ENCODE measurements at places on chromosomes 11 and 22. TPM values are rescaled to one million over a fixed set of nuclear protein-coding genes. Genes with fewer than 3 reads are reported as not detected.

- H3K27ac ChIP-seq, result no peak overlapping the region
- no peaks in the 10 kb centered on the region for H3K27me3 ChIP-seq
- H3K36me3 ChIP-seq, result no peaks in the 10 kb centered on the region
- no peak for DNase-seq
Observed at GRCh38 chr11:38131535-38131934, 1533.5 kb upstream of the RAG2 start.

Gene BACE1
- total RNA-seq, result 2.9 TPM

DNA sequence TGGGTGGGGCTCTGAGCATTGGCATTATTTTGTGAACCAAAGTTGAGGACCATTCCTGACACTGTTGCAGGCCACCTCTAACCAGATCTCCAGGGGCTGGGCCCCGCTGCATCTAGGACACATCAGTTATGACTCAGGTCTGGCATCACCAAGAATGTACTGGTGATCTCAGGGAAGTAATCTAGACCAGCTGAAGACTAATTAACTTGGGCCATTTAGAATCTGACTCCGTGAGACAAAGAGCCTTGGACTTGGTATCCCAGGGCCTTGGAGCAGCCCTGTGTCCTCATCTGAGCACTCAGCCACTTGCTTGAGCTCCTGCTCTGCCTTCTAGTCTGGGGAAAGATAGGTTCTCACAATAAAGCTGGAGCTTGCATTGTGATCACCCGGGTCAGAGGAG lies 200.6 kb downstream of the KIRREL3 start:
- no peak for DNase-seq
- H3K4me1 ChIP-seq, result no peaks in the 10 kb centered on the region
- H3K36me3 ChIP-seq, result no peaks in the 10 kb centered on the region
- no peak overlapping the region for H3K4me3 ChIP-seq

DNA sequence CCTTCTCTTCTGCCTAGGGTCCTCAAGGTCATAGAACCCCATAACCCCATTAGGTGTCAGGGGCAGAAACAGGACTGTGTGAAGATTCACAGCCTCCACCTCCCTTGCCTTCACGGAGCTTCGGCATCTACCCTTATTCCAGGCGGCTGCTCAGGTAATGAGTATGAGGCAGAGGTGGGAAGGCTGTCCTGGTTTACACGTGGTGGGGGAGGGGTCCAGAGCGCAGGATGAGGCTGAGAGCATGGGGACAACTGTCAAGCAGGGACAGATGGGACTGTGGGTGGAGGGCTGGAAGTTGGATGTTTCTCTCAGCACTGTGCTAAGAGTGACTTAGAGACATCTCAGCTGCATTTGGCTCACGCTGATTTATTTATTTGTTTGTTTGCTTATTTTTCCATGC lies 4.3 kb upstream of the RAD9A start:
- DNase-seq, result no peak
- H3K27ac ChIP-seq, result no peak overlapping the region
- peaks cover 5% of the 10 kb centered on the region for H3K27me3 ChIP-seq
- no peak overlapping the region for H3K4me3 ChIP-seq

Gene KDM4E
- not detected for total RNA-seq

- H3K36me3 ChIP-seq, result no peaks in the 10 kb centered on the region
- no peak overlapping the region for H3K4me3 ChIP-seq
- DNase-seq, result no peak
- no peaks in the 10 kb centered on the region for H3K27me3 ChIP-seq
- peaks cover 24% of the 10 kb centered on the region for H3K4me1 ChIP-seq
- H3K27ac ChIP-seq, result no peak overlapping the region
Observed at GRCh38 chr11:114396916-114397315, 3.4 kb downstream of the C11orf71 start.

DNA sequence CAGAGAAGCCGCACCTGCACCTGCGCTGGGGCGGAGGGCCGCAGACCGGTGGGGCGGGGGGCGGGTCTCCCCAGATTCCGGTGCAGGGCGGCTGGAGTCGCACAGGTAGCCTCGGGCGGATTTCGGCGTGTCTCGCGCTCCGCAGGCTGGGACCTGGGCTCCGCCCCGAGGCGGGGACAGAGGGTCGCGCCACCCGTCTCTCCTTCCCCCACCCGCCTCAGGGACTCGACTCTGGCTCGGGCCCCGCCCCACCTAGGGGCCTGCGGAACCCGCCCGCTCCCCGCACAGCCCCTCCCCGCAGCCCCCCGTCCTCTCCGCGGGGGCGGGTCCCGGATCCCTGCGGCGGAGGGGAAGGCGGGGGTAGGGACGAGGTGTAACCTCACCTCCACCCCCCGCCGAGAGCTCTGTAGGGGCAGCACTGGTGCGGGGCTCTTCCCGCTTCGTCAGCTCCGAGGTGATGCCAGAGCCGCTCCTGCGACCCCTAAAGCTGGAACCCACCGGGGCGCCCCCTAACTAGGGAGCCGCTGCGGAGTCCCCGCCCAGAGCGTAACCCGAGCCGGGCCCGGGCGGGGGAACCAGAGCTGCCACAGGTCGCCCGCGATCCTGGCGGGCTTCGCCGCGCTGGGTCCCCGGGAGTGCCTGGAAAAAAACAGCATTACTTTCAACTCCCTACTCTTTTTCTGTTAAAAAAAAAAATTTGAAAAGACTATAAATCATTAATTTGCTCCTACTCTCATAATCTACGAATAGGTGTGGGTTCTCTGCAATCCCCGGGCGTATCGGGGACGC lies at the start of gene SLC29A2:
Gene SLC29A2 (minus strand): TSS at position 134 of the 789 bp plus-strand sequence. CDS start 169 bp downstream, outside the sequence.
- H3K27me3 ChIP-seq, result no peaks in the 10 kb centered on the region
- no peaks in the 10 kb centered on the region for H3K36me3 ChIP-seq
- peak within 1 kb of the TSS; percentile 66 for H3K4me3 ChIP-seq
- H3K27ac ChIP-seq, result peak within 1 kb of the TSS; percentile 72
- peak; percentile 68 for DNase-seq
- H3K4me1 ChIP-seq, result peaks cover 7% of the 10 kb centered on the region

Gene CSNK2A3
- 2.6 TPM for total RNA-seq

GRCh38 chr22:31144223-31144622 lies 3.9 kb upstream of the PLA2G3 start:
- no peak overlapping the region for H3K4me3 ChIP-seq
- no peaks in the 10 kb centered on the region for H3K36me3 ChIP-seq
- DNase-seq, result no peak
- no peaks in the 10 kb centered on the region for H3K4me1 ChIP-seq
- H3K27ac ChIP-seq, result no peak overlapping the region

GRCh38 chr11:6345366-6345765 lies 25.1 kb upstream of the CAVIN3 start:
- no peaks in the 10 kb centered on the region for H3K27me3 ChIP-seq
- H3K36me3 ChIP-seq, result no peaks in the 10 kb centered on the region
- no peak overlapping the region for H3K27ac ChIP-seq
- no peak overlapping the region for H3K4me3 ChIP-seq
- DNase-seq, result no peak

Gene OR5T2
- not detected for total RNA-seq

GRCh38 chr22:45879552-45879949 lies 97.4 kb downstream of the WNT7B start:
- peaks cover 7% of the 10 kb centered on the region for H3K27me3 ChIP-seq
- H3K4me1 ChIP-seq, result no peaks in the 10 kb centered on the region
- H3K27ac ChIP-seq, result no peak overlapping the region
- DNase-seq, result no peak
- no peak overlapping the region for H3K4me3 ChIP-seq
- no peaks in the 10 kb centered on the region for H3K36me3 ChIP-seq

Gene HTR3A
- total RNA-seq, result not detected

DNA sequence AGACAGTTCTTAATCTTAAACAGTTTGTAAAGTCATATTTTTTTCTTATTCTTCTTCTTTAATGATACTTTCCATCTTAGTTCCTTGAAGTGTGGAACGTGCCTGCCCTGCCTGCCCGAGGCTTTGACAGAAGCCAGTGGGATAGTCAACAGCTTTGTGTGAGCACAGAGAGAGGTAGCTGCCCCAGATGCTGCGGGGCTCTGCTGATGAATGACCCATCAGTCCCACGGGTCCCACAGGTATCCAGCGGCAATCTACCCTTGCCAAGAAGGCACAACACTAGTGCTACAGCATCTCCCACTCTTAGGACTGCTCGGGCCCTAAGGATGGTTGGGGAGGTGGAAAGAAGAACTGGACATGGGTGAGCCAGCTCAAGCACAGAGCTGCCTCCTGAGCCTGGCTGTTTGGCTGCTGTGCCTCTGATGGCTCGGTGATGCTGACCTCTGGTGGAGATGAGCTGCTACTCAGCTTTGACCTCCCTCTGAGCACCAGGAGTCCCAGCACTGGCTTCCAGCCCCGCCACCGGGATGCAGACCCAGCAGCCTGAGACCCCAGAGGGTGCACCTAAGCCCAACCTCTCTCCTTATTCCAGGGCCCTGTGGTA lies 11.8 kb upstream of the APLNR start:
- H3K27ac ChIP-seq, result no peak overlapping the region
- H3K4me3 ChIP-seq, result no peak overlapping the region
- H3K27me3 ChIP-seq, result no peaks in the 10 kb centered on the region

GRCh38 chr11:65817312-65817834 lies 16.4 kb upstream of the SNX32 start:
- no peak for DNase-seq
- H3K4me1 ChIP-seq, result peaks cover 10% of the 10 kb centered on the region
- no peaks in the 10 kb centered on the region for H3K36me3 ChIP-seq

DNA sequence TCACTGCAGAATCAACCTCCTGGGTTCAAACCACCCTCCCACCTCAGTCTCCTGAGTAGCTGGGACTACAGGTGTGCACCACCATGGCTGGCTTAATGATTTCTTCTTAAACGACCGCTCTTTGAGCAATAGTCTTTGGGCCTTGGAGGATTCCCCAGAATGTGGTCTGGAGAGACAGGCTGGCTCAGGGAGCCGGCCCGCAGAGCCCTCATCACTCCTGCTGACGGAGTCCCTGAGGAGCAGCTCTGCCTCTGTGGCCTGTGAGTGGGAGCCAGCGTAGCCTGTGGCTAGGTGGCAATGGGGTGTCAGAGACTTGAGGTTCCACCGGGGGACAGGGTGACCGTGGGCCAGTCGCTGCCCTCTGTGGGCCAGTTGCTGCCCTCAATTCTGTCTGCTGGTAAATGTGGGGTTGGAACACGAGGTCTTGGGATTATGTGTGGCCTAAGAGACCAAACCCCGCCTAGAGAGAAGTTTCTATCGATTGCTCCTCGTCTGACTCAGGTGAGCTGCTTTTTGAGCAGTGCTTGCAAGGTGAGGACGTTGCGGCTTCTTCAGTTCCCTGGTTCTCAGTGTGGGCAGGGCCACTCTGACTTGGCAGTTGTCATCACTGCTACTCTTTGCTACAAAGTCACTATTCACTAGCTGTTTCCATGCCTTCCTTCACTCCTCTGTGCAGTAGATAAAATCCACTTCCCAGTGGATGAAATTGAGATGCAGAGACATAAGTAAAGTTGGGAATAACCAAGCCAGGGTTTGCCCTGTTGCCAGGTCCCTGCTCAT lies 124.8 kb upstream of the NECTIN1 start:
- DNase-seq, result no peak
- no peak overlapping the region for H3K4me3 ChIP-seq
- no peaks in the 10 kb centered on the region for H3K4me1 ChIP-seq
- H3K27me3 ChIP-seq, result no peaks in the 10 kb centered on the region
- no peaks in the 10 kb centered on the region for H3K36me3 ChIP-seq

Gene CYB5R3
- total RNA-seq, result 70.9 TPM

Gene C11orf87
- not detected for total RNA-seq

Gene SCN2B
- not detected for total RNA-seq

DNA sequence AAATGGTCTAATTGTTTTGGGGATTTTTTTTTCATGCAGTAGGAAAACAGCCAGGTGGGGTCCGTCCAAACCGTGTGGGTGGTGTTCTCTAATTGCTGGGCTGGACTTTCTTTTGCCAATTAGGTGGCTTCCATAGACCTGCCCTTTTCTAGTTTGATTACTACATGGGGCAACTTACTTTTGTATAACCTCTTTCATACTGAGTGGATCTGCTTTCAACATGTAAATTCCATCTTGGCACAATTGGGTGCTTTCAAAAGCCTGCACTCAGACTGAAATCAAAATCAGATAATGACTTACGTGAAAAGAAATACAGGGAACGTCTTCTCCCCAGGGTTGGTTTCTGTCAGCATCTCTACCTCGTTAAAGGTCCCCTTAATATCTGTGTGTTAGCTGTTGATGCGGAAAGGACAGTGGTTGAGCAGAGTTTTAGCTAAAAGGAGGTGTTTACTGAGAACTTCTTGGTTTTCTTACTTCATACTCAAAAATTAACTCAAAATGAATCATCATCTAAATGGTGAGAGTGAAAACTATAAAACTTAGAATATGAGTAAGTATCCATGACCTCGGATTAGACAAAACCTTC lies 72.1 kb downstream of the BARX2 start:
- no peaks in the 10 kb centered on the region for H3K27me3 ChIP-seq
- H3K27ac ChIP-seq, result no peak overlapping the region
- no peak for DNase-seq
- no peaks in the 10 kb centered on the region for H3K36me3 ChIP-seq
